Suppressor macrophage treated with lipopolysaccharide for 1 hour (primary cell): ENCODE measurements at places on chromosomes 7 and 10.

DNA sequence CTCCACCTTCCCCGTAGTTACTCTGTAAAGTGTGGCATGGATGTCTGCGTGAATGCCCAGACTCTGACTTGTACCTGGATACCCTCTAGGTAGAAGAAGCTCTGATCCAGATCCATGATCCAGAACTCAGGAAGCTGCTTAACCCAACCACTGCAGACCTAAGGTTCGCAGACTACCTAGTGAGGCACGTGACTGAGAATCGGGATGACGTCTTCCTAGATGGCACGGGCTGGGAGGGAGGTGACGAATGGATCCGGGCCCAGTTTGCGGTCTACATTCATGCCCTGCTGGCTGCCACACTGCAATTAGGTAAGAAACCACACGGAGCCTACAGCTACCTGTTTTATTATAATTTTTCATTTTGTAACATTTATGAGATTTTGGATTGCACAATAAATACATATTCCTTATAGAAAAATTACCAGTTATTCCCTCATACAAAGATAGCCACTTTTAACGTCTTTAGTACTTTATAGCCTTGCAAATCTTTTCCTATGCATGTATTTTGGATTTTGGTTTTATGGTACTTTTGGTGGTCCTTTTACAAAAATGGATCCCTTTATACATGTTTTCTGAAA, 77.9 kb downstream of the AVL9 start:
- no peak for DNase-seq

DNA sequence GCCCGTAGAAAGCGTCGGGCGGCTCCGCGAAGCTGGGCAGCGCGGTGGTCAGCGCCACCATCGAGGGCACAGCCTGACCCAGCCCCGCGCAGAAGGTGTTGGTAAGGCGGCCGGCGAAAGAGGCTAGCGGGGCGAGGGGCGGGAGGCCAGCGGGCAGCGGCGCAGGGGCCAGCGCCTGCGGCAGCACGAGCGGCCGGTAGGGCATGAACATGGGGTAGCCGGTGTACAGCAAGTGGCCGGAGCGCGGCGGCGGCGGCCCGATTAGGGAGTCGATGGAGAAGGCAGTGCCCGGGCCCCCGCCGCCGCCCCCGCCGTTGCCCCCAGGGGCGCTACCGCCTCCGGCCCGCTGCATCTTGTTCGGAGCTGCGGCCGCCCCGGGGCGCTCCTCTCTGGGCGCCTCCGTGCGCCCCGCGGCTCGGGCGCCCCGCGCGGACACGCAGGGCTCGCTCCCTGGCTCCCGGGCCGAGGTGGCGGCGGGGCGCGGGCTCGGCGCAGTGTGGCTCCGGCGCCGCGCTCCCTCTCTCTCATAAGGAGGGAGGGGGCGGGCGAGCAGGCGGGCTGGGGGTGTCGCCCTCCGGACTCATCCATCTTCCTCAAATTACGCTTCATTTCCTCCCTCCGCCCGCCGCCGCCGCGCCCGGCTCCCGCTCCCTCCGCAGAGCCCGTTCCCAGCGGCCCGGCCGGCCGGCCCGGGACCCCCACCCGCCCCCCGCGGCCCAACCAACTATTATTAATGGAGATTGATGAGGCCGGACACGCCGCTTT, at the start of gene GBX1:
Gene GBX1 (minus strand): TSS at position 498 of the 765 bp plus-strand sequence. CDS start 146 bp downstream, at position 352.
- DNase-seq = peak; percentile 66

- no peak for DNase-seq
Measured at GRCh38 chr10:99339077-99339476, 9.9 kb downstream of the CNNM1 start.

DNA sequence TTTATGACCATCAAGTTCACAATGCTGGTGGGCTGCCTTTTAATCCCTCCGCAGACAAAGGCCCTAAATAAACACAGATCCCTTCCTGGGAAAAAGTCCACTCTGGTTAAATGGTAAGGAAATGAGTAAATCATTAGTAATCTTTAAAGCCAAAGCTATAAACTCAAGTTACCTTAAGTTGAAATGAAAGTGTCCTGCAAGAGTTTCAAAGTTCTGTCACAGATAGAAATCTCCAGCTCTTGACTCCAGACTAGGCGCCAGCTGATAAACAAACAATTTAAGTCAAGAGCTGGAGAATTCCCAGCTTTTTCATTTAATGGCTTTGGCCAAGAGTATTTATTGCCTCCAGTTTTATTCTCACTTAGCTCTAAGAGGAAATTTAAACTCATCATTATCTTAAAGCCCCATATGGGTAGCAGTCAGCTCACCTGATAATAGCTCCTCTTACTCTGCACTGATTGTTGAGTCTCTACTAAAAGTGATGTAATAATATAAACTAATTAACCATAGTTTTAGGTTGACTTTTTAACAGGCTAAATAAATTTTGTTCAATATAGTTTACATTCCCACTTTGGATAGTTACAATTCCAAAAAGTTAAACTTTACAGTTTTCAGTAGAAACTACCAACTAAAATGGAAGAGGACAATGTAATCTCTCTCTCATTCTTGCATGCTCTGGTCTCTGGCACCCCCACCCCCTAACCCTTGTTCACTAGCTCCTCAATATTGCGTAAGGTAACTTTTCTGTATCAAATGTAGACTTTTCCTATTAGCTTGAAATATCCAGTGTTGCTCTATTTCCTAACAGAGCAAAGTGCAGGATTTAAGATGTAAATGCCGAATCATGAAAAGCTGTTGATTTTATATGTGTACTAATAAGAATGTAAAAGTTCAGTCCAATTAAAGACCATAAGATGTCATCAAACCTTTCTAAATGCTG, 56.1 kb downstream of the HIBADH start:
- DNase-seq = no peak

DNA sequence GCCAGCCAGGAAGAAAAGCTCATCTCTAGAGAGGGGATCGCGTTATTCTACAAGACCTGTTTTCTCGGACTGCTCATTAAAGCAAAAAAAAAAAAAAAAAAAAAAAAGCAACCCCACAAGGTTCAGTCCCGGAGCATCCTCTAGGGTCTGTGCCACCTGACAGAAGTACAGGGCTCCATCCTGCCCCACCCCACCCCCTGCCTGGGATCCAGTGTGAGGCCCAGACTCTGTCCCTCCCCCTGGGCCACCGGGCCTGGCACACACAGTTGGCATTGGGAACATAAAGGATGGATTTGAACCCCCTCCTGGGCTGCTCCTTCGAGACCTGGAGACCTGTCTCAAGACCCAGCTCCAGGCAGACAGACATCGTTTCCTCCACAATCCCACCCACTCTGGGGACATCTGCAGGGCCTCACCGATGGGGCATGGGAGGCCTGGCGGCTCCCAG, 688 bp downstream of the ORAI2 start:
- DNase-seq = no peak
